ENCODE measurements at places on chromosomes 7 and 10.

DNA sequence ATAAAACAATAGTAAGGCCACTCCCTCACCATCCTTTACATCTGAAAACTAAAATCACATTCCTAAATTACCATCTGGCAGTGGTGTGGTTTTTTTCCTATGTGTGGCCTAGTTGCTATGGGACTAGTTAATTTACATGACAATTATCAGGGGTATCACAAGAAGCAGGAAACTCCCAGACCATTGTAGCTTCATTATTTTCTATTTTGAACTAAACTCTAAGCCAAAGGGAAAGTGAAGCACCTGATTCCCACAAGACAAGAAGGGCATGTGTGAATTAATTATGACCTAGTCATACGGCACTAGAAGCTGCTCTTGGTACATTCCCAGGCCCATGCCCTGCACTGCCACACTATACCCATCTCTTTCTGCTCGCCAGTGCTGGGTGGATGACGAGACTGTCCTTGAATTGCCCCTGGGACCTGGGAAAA is 103.4 kb downstream of the ATXN7L1 start:
- DNase-seq = no peak

GRCh38 chr10:130751851-130752250 is 559.7 kb downstream of the TCERG1L start:
- DNase-seq = no peak

DNA sequence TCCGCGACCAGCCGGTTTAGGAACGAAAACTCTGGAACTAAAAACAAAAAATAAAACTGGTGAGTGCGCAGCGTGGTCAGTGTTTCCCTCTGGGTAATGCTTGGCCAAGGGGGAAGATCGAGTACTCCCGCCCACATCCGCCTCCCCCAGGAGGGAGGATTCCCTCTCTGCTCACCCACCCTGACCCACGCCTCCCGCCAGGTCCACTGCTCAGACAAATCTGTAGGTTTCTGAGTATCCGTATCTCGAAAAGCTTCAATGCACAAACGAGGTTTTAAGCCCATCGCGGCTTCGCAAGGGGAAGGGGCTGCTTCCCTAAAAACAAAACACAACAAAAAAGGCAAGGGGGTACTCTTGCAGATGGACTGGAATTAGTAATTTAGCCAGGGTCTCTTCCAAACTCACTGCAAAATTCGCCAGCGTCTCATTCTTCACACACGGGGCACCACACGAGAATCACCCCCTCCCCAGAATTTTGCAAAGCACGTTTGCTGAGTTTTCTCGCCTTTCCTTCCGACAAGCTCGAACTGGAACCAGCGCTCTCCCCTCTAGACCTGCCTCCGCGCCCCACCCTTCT is 75.2 kb downstream of the INSIG1 start:
- DNase-seq = no peak

GRCh38 chr10:126196281-126196680 is 192.0 kb downstream of the ADAM12 start:
- no peak for DNase-seq

- DNase-seq = no peak
Measured at GRCh38 chr7:78017591-78018100, 219.1 kb downstream of the PHTF2 start.

DNA sequence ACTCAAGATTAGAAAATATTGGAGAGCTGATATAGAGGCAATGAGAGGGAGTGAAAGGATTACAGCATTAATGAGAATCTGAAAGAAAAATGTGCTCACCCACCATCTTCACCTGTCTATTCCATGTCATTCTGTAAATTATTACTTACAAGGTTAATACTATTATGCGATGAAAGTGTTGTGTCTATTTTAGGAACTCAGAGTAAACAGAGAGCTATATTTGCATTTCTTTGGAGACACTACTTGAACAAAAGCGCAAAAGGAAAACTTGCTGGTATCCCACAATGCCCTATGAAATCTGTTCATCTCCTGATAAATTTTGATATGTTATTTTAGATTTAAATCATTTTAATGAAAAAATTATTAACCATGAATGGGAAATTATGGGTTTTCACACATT is 196.1 kb downstream of the ZEB1 start:
- DNase-seq = no peak

DNA sequence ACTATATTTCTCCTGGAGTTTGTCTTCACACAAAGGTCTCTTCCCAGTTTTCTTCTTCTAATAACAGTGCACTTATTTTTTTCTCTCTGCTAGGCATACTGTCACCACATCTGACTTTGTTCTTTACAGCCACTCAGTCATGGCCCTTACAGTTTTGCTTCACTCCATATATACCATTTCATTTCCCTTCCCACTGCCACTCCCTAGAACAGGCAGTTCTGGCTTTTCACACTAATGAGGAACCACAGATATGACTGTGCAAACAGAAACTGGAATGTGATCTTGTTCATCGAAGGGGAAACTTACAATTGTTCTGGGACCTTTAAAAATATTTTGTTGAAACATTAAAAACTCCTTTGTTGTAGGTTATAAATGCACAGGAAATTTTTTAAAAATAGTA is 67.3 kb downstream of the EPDR1 start:
- DNase-seq = no peak

GRCh38 chr10:73086816-73087215 is 9.8 kb downstream of the P4HA1 start:
- no peak for DNase-seq

DNA sequence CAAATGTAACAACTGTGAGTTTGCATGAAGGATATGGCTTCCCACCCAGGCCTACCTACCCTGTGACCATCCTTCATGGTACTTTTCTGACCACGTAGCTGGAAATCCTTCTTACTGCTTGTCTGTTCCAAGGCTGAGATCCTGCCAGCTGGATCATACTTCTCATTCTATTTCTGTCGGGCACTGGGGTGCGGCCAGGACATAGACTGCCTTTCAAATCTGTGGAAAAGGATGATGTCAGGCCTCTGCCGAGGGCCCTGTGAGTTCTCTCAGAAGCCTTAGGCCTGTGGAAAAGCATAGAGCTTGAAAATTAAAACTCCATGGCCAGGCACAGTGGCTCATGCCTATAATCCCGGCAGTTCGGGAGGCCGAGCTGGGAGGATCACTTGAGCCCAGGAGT is 10.0 kb downstream of the VWC2 start:
- no peak for DNase-seq

DNA sequence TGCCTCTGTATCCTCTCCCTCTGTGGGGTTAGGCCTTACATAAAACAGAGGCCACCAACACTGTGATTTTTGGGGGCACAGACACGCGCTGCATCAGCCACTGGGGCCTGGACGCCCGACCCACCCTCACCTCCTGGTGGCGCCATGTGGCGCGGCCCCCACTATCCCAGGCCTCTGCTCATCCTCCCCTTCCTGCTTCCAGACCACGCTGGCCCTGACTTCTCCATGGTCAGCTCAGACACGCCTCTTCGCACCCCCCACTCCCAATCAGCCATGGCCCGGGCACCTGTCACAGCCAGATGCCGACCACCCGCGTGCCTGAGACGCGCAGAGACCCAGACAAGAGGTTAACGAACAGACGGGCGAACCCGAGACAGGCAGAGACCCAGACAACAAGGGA is 263.9 kb downstream of the ELFN1 start:
- DNase-seq = no peak

DNA sequence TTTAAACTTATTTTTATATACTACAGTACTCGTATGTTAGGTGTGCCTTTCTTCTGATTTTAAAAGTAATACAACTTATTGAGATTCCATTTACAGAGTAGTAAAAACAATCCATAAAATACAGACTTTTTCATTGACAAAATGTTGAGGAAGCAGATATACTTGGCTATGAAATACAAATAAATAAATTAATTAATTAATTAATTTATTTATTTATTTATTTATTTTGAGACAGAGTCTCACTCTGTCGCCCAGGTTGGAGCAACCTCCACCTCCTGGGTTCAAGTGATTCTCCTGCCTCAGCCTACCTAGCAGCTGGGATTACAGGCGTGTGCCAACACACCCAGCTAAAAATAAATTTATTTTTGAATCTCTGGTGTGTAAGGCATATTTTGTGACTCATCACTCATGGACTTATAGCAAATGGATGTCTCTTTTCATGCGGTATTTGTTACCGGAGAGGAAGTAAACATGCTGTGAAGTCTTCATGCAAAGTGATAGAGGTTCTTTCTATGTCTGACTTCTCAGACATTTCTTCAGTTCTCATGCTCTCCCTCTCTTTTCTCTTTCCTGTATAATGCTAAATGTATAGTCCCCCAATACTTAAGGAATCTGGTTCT is 20.2 kb upstream of the SRPK2 start:
- DNase-seq = no peak

- DNase-seq = no peak
Measured at GRCh38 chr10:16949816-16950215, 132.6 kb upstream of the RSU1 start.

GRCh38 chr10:112715581-112715980 is 234.5 kb upstream of the TCF7L2 start:
- no peak for DNase-seq

DNA sequence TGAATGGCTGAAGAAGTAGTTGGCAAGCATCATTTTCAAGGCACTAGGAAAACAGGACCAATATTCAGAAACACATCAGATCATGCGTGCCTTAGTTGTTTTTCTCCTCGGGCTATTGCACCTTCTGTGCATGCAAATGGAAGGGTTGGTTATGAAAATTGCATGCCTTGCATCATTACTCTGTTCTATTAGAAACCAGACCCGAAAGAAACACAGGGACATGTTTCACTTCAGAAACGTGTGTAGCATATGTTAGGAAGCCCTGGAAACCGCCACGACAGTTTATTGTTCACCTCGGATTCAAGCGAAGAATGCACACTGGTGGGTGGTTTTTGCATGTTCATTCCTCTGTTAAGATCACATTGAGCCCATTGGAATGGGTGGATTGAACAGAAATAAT is 214.7 kb downstream of the FRMD4A start:
- no peak for DNase-seq

DNA sequence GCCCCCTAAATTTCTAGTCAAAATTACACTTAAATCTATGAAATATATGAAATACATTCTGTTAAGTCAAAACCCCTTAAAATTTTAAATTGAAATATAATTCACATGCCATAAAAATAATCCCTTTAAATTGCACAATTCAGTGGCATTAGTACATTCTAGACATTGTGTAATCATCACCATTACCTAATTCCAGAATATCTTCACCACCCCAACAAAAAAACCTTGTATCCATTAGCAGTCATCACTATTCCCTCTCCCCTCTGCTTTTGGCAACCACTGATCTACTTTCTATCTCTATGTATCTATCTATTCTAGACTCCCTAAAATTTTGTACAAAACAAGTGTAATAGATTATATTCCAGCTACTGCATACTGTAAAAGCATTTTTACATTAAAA is 261.2 kb downstream of the GLI3 start:
- DNase-seq = no peak

- DNase-seq = no peak
Measured at GRCh38 chr7:123715198-123715597, 33.6 kb downstream of the WASL start.

GRCh38 chr7:151839451-151839921 is 37.4 kb downstream of the PRKAG2 start:
- no peak for DNase-seq

GRCh38 chr10:38047666-38048065 is 37.2 kb downstream of the ZNF33A start:
- no peak for DNase-seq

DNA sequence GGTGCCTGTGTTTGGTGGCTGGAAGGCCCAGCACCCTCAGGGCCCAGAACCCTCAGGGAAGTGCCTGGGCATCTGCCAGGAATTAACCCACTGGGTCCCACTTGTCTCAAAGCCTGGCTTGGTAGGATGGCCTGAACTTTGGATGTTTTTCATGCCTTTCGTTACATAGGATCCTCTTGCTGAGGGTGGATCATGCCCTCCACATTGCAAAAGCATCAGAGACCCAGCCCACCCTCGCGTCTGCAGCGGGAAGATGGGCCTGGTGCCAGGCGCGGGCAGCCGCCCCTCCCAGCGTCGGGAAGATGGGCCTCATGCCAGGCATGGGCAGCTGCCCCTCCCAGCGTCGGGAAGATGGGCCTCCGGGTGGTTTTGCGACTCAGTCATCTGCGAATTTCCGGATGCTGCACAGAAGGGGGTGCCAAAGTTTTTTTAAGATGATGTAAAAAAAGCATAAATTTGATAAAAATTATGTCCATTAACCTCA is 51.9 kb upstream of the PRKAR1B start:
- no peak for DNase-seq

DNA sequence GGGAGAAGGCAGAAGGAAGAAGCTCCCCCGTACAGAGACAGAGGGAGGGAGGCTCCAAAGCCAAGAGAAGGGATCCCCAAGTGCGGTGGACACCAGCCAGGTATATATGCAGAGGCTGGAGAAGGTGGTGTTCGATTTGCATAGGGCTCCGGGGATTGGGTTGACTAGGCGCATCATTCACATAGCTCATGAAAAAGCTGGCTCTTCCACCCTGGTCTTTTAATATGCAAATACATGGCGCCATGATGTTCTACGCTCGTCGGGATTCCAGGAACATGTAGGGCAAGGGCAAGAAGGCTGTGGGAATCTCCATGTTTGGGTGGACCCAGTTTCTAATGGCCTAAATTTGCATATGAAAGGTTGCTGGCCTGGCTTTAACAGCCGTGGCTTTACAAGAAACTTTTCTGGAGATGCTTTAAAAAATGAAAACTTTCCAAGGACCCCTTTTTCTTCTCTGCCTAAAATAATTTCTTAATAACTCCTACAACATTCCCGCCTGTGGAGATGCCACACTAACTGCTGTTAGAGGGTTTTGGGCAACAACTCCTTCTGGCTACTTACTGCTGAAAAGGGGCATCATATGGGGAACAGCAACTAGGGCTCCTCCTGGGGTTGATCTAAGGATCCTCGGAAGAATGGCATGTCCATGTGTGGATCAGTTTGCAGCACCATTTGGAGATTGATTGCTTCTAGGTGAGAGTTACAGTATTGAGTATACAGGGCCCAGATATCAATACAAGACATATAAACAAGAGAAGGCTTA is 28.3 kb downstream of the C1GALT1 start:
- DNase-seq = no peak

DNA sequence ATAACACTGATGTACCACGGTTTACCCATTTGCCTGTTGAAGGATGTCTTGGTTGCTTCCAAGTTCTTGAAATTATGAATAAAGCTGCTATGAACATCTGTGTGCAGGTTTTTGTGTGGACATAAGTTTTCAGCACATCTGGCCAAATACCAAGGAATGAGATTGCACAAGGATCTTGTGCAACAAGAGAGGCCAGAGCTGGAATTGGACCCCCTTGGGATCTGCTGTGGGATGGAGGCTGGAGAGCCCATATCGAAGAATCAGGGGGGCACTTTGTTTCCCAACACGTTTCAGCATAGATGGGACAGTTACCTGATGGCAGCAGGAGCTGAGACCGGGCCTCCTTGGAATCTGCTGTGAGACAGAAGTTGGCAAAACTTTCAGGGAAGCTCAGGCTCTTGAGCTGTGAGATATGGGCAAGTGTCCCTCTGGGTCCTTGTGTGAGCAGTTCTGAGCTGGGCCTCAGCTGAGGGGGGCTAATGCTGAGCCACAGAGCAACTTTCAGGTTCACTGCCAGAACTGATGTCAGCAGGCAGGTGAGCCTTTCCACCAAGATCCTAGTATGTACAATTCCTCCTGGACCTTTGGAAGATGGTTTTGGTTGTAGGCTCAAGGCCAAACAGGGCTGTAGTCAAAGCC is 115.2 kb upstream of the RAB18 start:
- no peak for DNase-seq

DNA sequence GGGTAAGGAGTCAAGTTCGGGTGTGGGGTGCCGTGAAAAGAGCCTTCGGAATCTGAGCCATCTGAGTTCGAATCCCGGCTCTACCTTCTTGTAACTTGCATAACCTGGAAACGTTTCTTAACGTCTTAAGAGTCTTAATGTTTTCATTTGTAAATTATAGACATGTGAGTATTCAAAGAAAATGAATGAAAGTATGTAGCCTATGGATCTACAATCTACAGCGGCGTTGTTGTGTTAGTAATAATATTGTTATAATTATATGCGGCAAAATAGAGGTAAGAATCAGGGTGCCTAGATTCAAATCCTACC is 559 bp downstream of the VTI1A start:
- no peak for DNase-seq

All from CMK (cell line).